ENCODE measurements at places on chromosomes 6 and 20.

GRCh38 chr6:20481281-20481680 is 53.0 kb upstream of the CDKAL1 start:
- DNase-seq = no peak

DNA sequence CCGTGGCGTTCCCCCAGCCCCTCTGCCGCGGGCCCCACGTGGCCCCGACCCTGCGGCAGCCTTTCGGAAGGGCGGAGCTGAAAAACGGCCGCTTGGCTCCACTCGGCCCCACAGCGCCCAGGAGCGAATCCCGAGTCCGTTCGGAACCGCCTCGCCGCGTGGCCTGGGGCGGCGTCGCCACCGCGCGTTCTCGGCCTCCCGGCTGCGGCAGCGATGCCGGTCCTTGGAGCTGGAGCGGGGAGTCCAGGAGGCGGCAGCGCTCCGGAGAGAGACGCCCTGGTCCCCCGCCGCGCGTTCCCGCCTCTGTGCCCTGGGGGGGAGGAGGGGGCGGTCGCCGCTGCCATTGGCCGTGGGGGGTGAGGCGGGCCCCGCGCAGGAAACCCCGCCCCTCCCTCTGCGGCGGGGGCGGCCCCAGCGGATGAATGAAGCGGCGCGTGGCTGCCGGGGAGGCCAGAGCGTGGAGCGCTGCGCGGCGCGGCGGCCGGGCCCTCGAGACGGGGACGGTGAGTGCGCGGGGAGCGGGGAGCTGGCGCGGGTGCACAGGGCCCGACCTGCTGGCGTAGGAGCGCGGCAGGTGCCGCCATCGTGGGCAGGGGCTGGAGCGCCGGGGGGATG is at the start of gene SLCO4A1:
TSS of gene SLCO4A1 (plus strand) at position 453 of the 615 bp plus-strand sequence. CDS start 13,952 bp downstream, outside the sequence.
- DNase-seq = peak; percentile 78

GRCh38 chr6:52407467-52407866 is 12.7 kb upstream of the EFHC1 start:
- peak; percentile 57 for DNase-seq

GRCh38 chr6:31631681-31632278 is 11.3 kb downstream of the PRRC2A start:
- no peak for DNase-seq

- DNase-seq = no peak
These were observed 77.1 kb downstream of the TULP4 start for GRCh38 chr6:158389193-158389919.

GRCh38 chr6:150514806-150515380 is 84.8 kb upstream of the PLEKHG1 start:
- no peak for DNase-seq

DNA sequence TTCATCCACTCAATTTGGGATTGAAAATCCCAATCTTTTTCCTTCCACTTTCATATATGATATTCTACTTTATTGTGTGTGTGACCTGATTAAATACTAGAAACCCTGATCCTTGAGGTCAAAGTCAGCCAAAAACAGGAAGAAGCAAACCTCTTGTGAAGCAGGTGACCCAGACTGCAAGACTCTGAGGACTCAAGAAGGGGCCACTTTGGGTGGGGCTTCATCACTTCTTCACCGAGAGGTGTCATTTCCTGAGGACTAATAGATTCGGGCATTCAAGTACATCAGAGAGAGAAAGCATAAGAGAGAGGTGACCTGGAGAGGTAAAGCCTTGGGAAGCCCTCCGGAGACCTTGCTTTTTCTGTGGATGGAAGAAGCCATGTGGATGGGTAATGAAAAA is 129.0 kb downstream of the CFAP61 start:
- no peak for DNase-seq

- no peak for DNase-seq
These were observed 13.3 kb downstream of the IRF4 start for GRCh38 chr6:404685-405423.

DNA sequence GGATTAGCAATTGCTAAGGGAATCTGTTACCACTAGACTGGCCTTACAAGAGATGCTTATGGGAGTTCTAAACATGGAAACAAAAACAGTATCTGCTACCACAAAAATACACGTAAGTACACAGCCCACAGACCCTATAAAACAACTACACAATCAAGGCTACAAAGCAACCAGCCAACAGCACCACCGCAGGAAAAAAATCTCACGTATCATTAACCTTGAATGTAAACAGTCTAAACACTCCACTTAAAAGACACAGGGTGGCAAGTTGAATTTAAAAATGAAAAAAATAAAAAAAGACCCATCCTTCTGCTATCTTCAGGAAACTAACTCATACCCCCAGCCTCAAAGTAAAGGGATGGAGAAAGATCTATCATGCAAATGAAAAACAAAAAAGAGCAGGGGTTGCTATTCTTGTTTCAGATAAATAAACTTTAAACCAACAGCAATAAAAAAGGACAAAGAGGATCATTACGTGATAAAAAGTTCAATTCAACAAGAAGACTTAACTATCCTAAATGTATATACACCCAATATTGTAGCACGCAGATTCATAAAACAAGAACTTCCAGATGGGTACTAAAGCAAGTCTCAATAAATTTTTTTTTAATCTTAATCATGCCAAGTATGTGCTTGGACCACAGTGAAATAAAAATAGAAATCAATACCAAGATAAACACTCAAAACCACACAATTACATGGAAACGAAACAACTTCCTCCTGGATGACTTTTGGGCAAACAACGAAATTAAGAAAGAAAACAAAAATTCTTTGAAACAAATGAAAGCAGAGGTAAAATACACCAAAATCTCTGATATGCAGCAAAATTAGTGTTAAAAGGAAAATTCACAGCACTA is 52.3 kb downstream of the RNGTT start:
- no peak for DNase-seq

DNA sequence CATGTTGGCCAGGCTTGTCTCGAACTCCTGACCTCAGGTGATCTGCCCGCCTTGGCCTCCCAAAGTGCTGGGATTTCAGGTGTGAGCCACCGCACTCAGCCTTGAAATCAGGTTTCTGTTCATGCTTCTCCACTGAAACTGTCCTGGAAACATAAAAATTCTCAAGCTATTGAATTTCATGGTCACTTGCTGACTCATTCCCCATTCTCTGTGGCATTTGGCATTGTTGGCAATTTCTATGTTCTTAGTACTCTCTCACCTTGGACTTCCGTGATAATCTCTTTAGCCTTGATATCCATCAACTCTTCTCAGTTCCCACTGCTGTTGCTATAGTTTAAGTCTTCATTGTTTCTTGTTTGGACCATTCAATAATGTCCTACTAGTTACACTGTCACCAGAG is 6.2 kb downstream of the SEL1L2 start:
- DNase-seq = no peak

- DNase-seq = no peak
These were observed 3.8 kb upstream of the RANBP9 start for GRCh38 chr6:13715444-13715883.

GRCh38 chr20:43895235-43895634 is 19.4 kb upstream of the TOX2 start:
- no peak for DNase-seq

DNA sequence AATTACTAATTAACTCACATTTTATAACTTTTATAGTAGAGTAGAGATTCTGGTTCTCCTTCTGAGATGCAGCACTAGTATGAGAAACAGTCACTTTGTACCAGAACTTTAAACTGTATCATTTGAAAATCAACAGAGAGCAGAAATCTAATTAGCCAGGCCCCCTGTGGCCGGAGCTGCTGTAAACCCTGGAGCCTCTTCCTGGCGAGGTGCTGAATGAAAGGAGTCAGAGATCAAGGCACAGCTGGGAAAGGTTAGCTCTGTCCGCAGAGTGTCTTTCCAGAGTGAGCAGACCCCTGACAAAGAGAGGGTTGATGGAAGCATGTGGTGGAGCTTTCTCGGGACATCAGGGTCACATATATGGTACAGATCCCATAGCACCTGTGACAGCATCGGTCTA is 703.8 kb downstream of the RFPL4B start:
- DNase-seq = no peak

DNA sequence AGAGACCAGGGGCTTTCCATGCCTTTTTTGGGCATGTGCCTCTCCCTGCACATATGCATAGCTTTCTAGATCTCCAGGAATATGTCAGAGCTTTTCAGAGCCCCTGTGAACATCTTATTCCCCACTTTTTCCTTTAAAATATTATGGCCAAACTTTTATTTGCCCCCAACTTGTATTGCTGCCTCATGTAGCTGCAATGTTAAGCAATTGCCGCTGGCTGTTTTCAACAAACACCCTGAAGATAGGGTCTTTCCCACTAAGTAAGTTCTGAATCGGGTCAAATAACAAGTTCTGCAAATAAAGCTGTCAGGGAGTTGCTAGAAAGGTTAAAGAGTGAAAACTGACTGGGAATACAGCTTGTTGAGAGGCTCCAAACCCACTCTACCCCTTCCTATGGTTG is 42.3 kb downstream of the EBF4 start:
- no peak for DNase-seq

DNA sequence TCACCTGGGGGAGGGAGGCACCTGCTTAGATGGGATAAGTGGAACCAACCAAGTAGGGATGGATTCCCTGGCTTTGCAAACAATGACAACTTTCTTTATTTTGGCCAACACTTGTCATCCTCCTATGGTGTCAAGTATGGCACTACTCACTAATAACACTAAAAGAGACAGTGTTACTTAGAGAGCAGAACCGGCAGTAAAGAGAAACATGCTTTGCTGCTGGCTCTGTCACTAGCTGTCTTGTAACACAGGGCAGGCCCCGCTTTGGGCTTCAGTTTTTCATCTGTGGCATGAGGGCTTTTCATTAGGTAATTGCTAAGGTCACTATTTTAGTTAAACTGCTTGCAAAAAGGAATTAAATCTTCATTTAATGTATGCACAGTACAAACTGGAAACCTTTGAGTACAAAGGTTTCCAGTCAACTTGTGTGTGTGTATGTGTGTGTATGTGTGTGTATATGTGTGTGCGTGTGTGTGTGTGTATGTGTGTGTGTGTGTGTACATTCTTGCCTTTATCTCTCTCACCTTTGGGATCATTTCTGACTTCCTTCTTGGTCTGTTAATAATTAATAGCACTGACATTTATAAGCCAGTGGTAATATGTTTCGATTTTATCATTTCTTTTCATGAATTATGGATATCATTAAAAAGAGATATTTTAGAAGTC is 64.7 kb downstream of the BTBD3 start:
- DNase-seq = no peak

- DNase-seq = no peak
These were observed 20.0 kb downstream of the NOL4L start for GRCh38 chr20:32564921-32565734.

GRCh38 chr20:13676682-13677081 is 38.0 kb upstream of the TASP1 start:
- no peak for DNase-seq

GRCh38 chr6:116217069-116217468 is 36.8 kb downstream of the TSPYL4 start:
- DNase-seq = peak; percentile 48

DNA sequence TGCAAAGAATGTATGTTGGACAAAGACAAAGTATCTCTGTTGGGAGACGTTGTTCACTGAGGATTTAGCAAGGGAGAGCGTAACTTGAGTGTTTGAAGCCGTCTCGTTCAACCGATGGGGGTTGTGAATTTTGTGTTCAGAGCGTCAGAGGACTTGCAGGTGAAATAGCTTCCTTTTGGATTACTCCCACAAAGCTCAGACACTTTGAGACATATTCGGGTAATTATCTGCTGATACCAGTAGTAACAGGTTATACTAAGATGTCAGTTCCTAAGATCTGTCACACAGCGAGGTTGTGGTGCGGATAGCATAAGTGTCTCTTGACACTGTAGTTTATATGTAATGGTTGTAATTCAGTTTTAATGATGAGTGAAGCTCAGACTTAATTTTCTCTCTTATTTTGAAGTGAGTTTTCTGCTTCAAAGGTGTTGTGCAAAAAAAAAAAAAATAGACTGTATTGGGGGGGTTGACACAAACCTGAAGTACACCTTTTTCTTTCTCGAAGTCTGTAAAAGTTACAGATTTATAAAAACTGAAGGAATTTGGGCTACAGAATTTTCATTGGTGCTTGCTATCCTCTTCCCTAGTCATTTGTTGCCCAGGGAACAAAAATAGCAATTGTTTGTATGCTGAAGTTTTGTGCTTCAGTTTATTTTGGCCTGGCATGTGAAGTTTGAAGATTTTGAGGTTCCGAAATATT is 1.7 kb downstream of the ASXL1 start:
- no peak for DNase-seq

- DNase-seq = no peak
These were observed 648.0 kb upstream of the GJE1 start for GRCh38 chr6:141484711-141485110.

Measured in brain (organoid and tissue), 16 donors.